Inflammatory macrophage treated with lipopolysaccharide for 4 hours (primary cell): ENCODE measurements at places on chromosomes 4 and X.

- no peak for DNase-seq
These were observed 36.2 kb downstream of the PAPSS1 start for GRCh38 chr4:107683873-107684272.

DNA sequence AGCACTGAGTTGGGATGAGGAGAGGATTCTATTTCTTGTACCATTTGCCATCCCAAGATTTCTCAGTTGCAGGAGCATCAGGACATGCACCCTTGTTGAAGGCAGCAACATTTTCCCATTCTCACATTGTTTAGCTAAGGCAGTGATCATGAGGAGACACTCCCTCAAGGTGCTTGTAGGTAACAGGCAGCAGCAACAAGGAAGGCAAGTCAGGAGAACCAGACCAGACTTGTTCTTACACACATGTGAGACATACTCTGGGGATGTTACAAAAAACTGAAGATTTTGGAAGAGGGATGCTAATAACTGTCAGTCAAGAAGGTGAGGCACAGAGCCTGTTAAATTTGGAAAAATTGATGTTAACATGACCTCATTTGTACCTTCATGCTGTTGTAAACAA is 15.5 kb upstream of the HPGDS start:
- no peak for DNase-seq

- DNase-seq = no peak
These were observed 39.4 kb downstream of the GSX2 start for GRCh38 chr4:54139332-54139731.

DNA sequence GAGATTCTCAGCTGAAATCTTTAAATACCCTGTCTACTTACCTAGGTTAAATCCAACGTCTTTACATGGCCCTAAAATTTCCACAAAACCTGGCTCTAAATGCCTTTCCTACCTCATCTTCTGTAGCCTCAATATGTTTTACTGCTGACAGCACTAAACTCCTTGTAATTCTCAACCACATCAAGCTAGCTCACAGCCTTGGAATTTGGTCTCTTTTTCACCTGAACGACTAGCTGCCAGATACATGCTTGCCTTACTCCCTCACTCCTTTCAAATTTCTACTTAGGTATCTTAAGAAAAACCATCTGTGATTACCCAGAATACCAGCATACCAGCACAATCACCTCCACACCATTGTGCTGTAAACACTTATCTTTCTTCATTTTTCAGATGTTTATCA is 635.6 kb upstream of the PCDH10 start:
- no peak for DNase-seq

GRCh38 chr4:141912831-141913230 is 276.4 kb downstream of the IL15 start:
- DNase-seq = no peak

GRCh38 chr4:102620697-102621497 is 119.7 kb downstream of the NFKB1 start:
- DNase-seq = no peak

GRCh38 chr4:52372269-52372668 is 286.8 kb downstream of the USP46 start:
- no peak for DNase-seq

GRCh38 chr4:113840861-113841260 is 79.3 kb upstream of the CAMK2D start:
- no peak for DNase-seq

DNA sequence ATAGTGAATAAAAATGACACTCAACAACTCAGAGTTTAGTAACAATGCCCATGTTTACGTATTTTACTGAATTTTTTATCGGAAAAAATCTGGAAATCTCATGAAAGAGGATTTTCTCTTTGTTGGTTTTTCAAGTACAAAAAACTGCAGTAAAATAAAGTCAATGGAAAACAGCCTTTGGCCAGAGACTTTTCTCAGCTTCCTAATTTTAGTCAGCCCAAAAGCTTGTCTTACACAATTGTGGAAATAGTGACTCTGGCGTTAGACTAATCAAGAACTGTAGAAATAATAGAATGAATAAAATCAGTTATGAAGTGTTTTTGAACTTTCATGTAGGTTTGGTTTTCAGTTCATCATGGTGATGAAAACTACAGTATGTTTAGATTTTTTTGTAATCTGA is 234.7 kb downstream of the DKK2 start:
- peak; percentile 3 for DNase-seq

DNA sequence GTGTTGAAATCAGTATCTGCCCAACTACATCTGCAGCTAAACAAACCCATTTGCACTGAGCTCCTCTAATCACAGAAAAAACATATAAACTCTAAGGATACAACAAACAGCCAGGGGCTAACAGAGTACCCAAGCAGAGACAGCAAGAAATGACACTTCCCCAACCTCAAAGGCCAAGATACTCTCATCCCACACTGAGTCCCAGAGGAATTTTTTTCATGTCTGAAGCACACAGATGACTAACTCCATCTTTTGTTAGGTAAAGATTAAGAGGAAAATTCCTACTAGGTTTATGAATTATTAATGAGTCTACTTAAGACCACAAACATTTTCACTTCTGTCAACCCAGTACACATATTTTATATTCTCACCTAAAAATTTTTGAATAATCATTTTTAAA is 31.6 kb downstream of the SEPSECS start:
- DNase-seq = no peak

DNA sequence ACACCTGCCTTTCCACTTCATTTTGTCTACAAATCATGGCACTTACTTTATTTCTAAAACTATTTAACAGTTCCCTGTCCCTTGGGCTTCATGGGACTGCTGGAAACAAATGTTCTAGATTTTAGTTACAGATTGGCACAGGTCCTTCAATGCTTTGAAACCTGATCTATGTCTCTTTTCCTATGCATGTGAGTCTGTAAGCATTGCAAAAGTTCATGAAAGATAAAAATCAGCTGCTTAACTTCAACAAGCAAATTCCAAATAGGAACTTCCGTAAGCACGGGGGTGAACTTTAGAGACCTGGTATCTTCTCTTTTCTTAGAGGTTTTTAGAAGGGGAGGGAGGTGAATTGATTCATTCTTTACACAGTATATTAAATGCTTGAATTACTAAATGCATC is 9.5 kb downstream of the LGI2 start:
- DNase-seq = peak; percentile 41

DNA sequence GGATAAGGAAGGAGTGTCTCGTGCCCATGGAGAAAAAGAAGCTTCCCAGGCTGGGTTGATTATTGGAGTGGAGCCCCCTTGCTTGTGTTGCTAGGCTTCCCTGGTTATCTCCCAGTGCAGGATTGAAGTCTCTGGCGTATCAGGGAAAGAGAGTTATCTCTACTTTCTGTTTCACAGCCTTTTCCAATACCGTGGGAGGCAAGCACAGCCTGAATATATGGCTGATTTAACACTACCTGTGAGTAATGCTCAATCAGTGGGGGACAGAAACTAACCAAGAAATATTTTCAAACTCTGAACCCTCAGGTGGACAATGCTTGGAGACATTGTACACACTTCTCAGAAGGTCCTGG is 65.2 kb downstream of the SERPINA7 start:
- DNase-seq = no peak

GRCh38 chr4:65007841-65008439 is 598.7 kb upstream of the TECRL start:
- DNase-seq = peak; percentile 14

DNA sequence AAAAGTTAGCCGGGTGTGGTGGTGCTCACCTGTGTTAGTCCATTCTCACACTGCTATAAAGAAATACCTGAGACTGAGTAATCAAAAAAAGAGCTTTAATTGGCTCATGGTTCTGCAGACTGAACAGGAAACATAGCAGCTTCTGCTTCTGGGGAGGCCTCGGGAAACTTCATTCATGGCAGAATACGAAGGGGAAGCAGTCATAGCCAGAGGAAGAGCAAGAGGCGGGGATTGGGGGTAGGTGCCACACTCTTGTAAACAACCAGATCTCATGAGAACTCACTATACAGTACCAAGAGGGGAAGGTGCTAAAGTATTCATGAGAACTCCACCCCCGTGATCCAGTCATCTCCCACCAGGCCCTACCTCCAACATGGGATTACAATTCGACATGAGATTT is 64.1 kb downstream of the BEND4 start:
- no peak for DNase-seq

DNA sequence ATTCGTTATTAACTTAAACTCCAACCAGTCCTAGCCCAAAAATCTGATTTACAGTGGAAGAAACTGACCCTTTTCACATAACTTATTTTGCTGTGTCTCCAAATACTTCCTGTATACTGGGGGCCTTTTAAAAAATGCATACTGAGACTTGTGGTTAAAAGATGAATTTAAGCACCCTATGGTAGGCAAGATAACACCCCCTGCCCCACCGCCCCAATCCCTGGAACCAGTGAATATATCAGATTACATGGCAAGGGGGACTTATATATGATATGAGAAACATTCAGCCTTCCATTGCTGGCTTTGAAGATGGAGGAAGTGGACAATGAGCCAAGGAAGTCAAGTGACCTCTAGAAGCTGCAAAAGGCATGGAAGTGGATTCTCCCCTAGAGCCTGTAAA is 3.1 kb upstream of the CLCN3 start:
- no peak for DNase-seq

GRCh38 chr4:98204236-98204553 is 57.0 kb upstream of the RAP1GDS1 start:
- no peak for DNase-seq

GRCh38 chr4:125070861-125071260 is 243.9 kb upstream of the FAT4 start:
- no peak for DNase-seq

GRCh38 chr4:156197216-156197615 is 243.6 kb upstream of the CTSO start:
- no peak for DNase-seq

GRCh38 chr4:25925486-25926201 is 11.6 kb downstream of the SMIM20 start:
- peak; percentile 55 for DNase-seq

DNA sequence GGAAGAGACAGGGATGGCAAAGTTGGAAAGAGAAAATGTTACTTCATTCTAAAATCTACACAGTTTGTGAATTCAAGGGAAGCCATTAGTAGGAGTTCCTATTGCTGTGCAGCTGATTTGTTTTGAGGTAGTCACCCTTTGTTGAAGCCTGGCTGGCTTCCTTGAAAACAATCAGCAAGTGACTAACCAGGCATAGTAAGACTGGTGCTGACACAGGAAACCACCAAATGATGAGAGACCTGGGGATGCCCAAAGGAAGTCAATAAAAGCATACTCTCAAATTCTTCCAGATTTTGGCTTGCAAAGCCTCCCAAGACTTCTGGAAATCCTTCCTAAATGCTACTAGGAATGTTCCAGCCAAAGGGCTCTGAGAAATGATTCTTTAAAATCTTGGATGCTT is 23.9 kb upstream of the PRDM8 start:
- DNase-seq = peak; percentile 57

- no peak for DNase-seq
These were observed 69.8 kb upstream of the BMP2K start for GRCh38 chr4:78706302-78706701.

GRCh38 chr4:99852199-99852749 is 35.6 kb downstream of the DAPP1 start:
- DNase-seq = no peak

- no peak for DNase-seq
These were observed 82.5 kb downstream of the HPRT1 start for GRCh38 chrX:134542485-134542884.

DNA sequence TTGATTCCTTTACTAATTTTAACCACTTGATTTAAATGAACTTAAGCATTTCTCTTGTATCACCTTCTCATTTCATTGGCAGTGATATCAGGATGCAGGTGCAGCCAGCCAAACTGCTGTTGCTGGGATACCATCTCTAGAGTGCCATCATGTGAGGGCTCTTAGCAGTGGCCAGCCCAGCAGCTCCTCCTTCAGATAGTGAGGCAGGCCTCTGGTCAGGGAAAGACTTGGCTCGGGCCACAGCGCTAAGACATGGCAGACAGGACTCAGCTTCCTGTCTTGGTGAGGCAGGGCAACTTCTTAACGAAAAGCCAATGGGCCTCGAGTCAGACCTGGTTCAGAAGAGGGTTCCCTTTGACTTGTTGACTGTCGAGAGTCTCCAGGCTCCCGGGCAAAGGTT is 50.0 kb downstream of the NOP14 start:
- no peak for DNase-seq

- no peak for DNase-seq
These were observed 15.2 kb downstream of the ETDC start for GRCh38 chrX:135324463-135324862.

GRCh38 chr4:135934026-135934425 is 1598.3 kb downstream of the PCDH18 start:
- DNase-seq = no peak

DNA sequence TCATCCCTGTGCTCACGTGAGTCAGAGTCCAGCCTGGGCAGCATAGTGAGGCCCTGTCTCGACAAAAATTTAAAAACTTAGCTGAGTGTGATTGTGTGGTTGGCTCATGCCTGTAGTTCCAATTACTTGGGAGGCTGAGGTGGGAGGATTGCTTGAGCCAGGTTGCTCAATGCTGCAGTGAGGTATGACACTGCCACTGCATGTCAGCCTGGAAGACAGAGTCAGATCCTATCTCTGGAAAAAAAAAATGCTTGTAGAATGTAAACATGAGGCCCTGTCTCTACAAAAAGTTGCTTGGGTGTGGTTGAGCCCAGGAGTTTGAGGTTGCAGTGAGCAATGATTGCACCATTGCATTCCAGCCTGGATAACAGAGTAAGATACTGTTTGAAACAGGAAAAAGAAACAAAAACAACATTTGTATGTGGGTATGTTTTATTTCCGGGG is 11.3 kb upstream of the YTHDC1 start:
- no peak for DNase-seq

DNA sequence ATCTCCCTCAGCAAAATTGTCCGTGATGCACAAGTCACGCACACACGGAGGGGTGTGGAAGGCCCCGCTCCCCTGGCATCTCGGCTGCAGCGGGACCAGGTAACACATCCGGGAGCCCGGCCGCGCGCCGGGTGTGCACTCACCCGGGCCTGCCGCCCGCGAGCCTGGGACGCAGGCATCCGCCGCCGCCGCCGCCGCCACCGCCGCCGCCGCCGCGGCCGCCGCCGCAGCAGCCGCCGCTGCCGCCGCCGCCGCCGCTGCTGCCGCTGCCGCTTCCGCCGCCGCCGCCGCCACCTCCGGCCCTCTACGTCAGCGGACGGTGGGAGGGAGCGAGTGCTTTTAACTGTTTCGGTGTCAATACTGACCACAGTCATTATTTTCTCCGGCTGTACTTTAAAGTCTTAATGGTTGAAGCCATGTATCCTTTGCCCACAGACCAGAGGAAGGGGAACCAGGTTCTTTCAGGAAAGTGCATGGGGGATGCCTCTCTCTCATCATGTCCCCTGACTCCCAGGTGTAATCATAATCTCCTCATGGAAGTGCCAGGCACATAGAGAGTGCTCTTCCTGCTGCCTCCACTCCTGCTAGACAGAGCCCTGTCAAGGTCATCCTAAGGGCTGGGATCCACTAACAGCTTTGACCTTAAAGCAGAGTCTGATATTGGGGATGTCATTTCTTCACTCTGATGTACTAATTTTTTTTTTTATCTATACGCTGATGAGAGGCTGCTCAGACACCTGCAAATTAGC is 38.0 kb downstream of the MAGEE2 start:
- peak; percentile 20 for DNase-seq

DNA sequence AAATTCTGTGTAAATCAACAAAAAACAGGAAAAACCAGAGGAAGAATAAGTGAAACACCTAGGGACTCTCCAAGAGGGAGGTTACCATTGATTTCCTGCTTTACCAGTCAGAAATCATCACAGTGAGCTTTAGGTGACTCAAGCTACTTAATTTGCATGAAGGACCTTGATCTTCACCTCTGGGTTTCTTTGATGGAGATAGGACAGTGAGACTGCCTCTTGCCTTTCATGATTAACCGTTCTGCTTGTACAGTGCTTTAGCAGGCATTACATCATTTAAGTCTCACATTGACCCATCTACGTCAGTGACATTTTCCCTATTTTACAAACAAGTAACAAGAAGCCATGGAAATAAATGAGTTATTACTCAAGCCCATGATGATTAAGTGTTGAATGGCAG is 3.4 kb upstream of the GK start:
- DNase-seq = peak; percentile 79
